Activated CD4-positive, alpha-beta T cell treated with anti-CD3 and anti-CD28 coated beads for 24 hours (primary cell): ENCODE measurements at places on chromosomes 2 and 18.

GRCh38 chr18:69622961-69623360, 222.3 kb downstream of the DOK6 start:
- no peak for DNase-seq

DNA sequence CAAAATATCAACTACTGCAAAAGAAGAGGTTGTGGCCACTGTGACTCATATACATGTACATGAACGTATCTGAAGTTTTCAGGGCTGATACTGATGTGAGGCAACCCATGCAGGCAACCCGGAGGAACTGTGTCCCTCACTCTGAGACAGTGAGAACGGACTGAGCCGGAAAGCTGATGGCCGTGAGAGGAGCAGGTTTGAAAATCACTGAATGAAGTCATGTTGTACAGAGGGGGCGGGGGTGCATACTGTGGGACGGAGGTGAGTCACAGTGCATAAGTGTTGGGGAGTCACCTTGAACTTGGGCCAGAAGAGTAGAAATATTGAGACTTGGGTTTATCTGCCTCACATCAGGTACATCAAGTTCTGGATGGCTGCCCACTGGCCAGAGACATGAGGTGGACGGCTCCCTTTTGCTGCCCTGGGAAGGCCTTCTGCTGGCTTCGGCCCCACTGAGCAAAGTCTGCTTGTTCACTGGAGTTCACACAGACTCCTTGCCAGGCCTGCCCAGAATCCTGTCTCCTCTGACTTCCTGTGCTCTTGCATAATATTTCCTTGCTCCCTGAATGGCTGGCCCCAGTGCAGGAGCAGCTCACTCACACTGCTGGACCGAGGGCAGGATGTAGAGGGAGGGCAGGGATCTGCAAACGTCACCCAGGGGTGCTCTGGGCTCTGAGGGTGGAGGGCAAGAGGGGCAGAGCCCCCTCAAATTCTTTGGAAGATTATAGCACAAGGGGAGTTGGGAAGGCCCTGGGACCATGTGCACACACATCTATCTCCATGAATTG, 18.1 kb downstream of the EPAS1 start:
- DNase-seq: no peak

DNA sequence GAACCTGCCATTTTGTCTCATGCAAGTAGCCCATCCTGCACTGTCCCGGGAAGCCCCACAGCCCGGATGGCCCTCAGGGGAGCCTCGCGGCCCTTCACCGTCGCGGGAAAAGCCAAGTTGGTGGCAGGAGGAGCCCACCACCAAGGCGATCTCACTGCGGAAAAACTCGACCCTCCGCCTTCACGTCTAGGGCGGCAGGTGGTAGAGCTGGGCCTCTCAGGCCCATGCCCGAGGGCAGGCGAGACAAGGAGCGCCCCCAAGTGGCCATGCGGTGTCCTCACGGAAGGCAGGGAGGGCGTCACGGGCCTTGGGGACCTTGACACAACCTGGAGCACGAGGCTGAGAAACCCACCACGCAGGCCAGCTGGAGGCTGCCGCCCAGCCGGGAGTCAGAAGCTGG, 34.8 kb upstream of the SKA1 start:
- DNase-seq: no peak

DNA sequence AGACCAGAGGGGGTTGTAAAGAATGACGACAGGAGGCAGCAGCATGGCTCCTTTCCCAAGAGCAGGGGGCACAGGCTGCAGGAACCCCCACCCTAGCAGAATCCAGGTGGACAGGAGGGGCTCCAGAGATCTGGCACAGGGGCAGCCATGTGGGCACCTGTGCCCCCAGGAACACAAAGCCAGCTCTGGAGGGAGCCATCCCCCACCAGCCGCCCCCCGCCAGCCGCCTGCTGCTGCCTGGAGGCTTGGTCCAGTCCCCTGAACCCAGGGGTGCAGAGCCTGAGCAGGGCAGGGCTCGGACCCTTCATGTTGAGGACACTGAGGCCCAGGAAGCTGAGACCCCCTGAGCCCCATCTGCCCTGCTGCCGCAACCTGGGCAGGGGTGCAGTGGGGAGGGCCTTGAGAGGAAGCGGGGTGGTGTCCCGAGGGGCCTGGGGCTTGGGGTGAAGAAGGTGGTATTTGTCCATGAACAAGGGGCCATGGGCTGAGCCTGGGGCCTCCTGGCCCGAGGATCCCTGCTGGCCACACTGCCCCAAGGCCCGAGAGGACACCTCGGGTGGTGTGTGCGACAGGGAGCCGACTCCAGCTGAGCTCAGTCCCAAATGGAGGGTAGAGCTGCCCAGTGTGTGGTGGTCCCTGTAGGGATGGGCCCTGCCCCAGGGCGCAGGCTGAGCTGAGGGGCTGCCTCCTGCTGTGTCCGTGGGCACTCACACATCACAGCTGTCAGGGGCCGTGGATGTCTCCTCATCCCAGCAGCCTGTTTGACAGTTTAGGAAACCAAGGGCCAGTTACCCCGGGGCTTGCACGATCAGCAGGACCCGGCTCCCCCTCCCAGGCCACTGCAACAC, 39.8 kb upstream of the SNED1 start:
- no peak for DNase-seq

DNA sequence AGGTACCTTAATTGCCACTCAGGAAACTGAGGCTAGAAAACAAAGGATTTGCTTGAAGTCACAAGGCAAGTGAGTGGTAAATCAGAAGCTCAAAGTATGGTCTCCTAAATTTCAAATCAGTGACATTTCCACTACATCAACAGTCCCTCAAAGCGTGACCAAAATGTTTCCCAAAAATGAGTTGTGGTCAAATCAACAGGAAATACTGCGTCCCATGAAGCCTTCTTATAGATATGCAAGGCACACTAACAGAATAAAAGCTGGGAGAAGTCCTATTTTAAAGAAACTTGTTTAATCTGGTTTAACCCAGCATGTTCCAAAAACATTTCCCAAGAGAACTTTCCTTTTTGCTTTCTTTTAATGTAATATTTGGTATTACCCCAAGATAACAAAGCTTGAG, 249.4 kb downstream of the EXOC6B start:
- DNase-seq: no peak

DNA sequence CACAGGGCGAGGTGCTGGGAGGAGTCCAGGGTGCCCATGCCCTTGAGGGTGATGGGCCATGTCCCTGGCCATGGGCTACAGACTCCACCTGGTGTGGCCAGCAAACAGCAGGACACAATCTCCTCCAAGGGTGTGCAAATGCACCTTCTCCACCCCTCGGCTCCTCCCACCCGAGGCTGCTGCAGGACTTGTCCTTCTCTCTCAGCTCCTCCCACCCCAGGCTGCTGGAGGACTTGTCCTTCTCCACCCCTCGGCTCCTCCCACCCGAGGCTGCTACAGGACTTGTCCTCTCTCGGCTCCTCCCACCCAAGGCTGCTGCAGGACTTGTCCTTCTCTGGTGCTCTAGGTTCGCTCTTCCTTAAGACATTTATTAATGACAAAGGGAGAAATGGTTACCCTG, 57.3 kb upstream of the SNTG2 start:
- DNase-seq: no peak

- DNase-seq: no peak
Measured at GRCh38 chr2:224392545-224392944, 9.4 kb downstream of the FAM124B start.

DNA sequence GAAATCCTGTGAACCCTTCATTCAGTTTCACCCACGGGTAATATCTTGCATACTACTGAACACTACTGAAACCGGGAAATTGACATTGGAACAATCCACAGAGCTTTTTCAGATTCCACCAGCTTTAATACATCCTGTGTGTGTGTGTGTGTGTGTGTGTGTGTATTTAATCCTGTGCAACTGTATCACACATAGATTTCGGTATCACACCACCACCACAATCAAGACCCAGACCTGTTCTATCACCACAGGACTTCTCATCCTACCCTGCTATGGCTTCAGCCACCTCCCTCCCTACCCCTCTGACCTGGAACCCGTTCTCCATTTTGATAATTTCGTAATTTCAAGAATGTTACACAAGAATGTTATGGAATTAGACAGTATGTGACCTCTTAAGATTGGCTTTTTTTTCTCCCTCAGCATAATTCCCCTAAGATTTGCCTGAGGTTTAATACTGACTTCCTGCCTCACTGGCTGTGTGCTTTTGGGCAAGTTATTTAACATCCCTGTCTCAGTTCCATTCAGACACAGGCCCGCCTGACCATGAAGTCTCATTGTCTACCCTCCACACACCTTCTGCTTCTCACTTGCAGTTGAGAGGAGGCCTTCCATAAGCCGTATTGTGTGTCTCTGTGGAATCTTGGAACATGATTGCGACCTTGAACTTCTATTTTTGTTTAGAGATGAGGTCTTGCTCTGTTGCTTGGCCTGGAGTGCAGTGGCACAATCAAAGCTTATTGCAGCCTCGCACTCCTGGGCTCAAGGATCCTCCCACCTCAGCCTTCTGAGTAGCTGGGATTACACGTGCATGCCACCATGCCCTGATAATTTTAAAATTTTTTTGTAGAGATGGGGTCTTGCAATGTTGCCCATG, 14.4 kb upstream of the TMEM131 start:
- DNase-seq: no peak

GRCh38 chr18:29104671-29105070, 927.7 kb upstream of the CDH2 start:
- no peak for DNase-seq

DNA sequence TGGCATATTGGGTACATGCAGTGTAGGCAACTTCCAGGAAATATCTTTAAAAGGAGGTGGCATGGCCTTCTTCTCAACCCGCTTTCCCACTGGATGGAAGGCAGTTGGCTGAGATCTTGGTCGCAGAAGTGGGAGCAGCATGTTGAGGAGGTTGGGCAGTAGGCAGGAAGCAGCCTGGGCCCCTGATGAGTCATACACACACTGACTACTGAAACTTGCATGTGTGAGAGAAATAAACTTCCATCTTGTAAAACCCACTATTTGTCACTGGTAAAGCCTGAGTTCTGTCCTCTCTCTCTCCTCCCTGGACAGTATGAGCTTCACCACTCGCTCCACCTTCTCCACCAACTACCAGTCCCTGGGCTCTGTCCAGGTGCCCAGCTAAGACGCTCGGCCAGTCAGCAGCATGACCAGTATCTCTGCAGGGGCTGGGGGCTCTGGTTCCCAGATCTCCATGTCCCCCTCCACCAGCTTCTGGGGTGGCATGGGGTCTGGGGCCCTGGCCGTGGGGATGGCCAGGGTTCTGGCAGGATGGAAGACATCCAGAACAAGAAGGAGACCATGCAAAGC, 233.8 kb upstream of the SPRED2 start:
- no peak for DNase-seq

DNA sequence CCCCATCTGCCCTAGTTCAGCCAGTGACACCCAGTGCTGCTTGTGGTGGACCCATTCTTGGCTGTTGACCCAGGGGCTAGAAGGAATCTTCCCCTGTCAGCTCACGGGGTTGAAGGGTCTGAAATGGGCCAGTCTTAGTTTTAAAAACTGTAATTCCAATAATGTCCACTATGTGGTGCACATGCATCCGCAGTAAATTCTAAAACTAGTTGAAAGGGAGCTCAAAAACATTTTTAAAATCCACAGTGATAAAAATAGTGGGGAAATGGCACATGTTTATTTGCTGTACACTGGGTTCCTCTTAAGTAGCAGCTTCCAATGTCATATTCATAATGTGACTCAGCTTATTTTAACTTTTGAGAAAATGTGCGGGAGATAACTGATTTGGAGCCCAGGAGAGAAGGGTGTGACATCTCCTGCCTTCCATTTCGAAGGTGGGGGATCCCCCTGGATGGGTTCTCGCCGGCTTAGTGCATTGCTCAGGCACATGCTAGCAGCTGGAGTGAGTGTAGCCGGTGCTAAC, 32.8 kb downstream of the GRHL1 start:
- peak; percentile 6 for DNase-seq

DNA sequence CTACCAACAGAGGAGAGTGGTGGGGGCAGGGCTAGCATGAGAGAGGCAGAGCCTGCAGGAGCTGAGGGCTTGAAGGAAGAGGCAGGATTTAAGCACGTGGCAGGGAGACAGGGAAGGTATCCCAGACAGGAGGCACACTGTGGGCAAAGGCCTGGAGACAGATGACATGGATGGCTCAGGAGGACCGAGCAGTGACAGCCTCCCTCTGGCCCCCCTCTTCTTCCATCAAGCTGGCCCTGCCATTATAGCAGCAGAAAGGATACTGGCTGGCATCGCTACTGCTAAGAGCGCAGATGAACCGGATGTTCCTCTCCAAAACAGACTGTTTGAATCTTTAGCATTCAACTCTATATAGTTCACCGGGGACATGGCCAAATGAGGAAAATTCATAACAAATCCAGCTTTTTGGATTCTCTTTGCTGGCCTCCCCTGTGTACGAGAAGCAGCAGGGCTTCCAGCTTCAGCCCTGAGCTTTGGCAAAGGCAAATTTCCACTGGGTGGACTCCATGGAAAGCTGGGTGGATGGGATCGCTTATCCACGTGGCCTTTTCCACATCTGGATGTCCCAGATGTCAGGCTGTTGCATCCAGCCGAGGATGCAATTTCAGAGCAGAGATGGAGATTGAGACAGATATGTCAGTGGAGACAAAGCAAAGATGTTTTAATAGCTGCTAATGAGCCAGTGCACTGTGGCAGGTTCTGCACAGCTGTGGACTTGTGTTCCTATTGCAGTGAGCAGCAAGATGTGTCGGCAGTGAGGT, 36.2 kb downstream of the CAPN13 start:
- no peak for DNase-seq

DNA sequence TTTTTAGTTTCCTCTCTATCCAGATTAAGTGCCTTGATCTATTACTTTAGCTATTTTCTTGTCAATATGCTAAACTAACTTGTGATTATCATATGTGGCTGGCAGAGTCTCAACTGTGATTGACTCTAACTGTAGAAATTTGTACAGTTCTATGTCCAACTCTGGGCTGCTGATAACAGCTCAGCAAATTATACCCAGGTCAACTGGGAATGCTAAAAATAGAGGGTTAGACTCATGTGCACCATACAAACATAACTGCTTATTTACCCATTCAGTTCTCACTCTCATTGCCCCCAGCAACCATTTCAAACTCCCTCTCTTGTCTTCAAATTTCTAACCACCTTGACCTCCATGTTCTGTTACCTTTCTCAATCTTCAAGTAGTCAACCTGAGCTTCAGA, 576.9 kb downstream of the TDRD15 start:
- DNase-seq: no peak

DNA sequence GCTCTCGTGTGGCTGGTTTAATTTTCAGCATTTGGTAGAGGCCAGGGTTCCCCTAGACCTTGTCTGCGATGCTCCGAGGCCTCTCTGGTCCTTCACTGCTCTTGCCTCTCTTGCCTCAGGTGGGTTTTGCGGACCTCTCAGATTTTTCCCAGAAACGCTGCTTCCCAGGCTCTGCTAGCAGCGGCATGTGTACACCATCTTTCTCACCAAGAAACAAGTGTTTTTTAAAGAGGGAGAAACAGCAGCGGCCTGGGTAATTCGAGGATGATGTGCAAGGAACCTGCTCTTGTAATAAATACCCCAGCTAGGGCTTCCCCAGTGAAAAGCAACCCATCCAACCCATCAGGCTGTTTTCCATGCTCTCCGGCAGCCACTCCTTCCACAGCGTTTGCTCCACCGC, 33.5 kb upstream of the COL6A3 start:
- DNase-seq: no peak

- DNase-seq: no peak
Measured at GRCh38 chr2:20428717-20429490, 18.0 kb upstream of the RHOB start.
